ENCODE measurements at places on chromosomes 12 and 14.

DNA sequence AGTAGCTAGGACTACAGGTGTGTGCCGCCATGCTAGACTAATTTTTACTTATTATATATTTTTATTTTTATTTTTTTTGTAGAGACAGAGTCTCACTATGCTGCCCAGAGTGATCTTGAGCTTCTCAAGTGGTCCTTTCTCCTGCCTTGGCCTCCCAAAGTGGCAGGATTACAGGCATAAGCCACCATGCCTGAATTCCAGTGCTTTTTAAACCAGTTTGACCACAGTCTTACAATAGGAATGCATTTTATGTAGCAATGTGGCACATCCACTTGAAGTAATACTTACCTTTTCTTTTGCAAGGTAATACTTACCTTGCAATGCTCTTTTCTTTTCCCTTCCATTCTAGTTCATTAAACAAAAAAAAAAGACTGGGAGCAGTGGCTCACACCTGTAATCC, 38.0 kb upstream of the CPM start:
- DNase-seq = no peak

- DNase-seq = no peak
Measured at GRCh38 chr12:118581371-118581770, 205.0 kb downstream of the SUDS3 start.

GRCh38 chr14:62916551-62916950, 128.7 kb downstream of the KCNH5 start:
- DNase-seq = no peak

DNA sequence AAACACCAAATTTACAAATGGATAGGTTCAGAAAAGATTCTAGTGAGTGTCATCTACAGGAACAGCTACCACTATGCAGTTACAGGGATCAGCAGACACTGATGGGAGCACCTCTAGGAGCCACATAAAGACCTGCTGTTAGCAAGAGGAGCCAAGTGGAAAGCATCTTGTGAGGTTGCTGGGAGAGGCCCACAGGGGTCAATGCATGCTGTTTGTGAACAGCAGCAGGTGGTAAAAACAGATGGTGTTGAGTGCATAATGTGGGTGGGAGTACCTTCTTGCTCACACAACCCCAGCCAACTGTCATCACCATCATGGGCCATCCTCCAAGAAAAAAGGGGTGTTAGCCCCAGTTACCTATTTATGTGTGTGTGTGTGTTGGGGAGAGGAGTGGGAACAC, 215.2 kb upstream of the SSTR1 start:
- no peak for DNase-seq

DNA sequence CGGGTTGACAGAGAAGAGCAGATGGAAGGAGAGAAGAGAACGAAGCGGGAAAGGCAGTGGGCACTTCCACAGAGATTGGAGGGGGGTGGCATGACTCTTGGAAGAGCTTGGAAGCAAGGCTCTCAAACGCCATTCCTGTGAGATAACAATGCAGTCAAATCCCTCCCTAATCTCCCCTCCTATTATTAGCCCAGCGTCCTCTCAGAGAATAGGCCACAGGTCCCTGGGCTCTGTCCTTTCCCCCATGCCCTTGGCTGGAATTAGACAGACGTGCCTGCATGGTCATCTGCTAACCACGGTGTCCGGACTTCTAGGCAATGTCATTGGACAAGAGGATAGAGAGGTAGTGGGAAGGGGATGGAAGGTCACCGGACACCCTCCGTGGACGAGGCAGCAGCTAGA, 8.0 kb upstream of the MYH7 start:
- DNase-seq = no peak

DNA sequence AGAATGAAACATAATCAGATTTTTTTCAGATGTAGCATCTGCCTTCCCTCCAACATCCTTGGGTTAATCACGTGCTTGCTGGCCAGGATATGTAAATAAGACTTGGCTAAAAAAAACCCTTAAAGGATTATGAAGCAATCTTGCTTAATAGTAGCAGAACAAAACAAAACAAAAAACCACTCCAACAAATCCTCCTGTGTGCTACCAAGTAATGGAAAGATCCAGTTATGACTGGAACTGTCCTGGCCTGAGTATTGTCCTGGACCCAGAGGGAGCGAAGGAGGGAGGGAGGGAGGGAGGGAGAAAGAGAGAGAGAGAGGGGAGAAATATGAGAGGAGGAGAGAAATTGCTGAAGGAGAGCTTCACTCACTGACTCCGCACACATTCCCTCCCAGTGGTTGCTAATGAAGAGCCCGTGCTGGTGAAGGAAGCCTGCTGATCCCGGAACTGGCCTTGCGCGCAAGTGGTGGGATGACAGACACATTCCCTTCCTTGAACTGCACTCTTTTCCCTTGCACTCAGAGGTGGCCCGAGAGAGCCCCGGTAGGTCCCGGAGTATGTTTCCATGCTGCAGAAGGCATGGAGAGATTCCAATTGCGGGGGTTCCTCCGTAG, 57.2 kb downstream of the HMGA2 start:
- DNase-seq = no peak

DNA sequence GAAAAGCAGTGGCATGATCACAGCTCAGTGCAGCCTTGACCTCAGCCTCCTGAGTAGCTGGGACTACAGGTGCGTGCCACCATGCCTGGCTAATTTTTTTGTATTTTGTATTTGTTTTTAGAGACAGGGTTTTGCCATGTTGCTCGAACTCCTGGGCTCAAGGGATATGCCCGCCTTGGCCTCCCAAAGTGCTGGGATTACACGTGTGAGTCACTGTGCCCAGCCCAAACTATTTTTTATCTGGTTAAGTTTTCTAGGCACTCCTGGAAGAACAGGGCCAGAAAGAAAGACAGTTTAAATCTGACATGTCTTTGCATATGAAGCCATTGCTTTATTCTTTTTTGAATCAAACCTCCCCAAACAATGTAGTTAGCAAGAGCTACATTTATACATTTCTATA, 27.5 kb upstream of the PTGR2 start:
- DNase-seq = no peak

GRCh38 chr12:33671676-33672075, 232.1 kb upstream of the SYT10 start:
- DNase-seq = no peak

GRCh38 chr12:13196130-13196921, at the start of gene EMP1:
Gene EMP1 (plus strand): TSS chr12:13196726. CDS start chr12:13211511, 14,785 bp downstream.
- no peak for DNase-seq

DNA sequence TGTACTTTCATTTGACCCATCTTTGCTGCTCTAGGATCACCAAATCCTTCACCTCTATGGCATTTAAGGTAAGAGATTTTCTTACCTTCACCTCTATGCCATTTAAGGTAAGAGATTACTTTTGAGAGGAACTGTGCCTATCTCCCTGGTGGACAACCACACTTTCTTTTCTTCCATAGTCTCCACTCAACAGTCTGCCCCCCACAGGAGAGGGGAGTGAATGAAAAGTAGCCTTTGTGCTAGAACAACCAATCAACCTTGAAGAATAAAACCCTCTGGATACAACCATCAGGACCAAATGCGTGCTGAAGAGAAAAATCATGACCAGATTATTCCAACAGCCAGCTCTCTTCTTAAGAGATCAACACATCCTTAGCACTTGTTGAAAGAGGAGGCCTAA, 258.6 kb upstream of the TMPO start:
- no peak for DNase-seq

DNA sequence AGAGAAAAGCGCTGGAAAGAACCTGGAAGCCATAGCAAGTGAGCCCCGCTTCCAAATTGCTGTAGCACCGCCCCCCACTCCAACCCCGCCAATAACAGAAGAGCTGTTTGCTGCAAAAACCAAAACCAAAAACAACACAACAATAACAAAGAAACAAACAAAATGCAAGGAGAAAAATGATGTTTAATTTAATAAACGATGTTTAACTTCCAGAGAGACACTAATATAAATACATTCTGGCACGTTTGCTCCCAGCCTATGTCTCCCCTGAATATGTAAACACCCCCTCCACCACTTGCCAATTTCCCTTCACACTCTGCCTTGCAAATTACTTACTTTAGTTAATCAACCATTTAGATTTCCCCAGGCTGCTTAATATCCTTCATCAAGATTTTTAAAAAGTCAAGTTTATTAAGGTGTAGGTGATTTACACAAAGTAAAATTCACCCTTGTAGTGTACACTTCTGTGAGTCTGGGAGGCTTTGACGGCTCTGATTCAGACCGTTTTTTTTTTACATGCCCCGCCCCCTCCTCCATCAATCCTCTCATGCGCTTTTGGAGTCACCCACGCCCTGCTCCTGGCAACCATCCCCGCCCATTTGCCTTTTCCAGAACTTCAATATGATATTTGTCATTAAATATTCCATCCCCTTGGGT, 482 bp upstream of the IFI27L2 start:
- no peak for DNase-seq

GRCh38 chr12:78651755-78652154, 212.8 kb upstream of the SYT1 start:
- no peak for DNase-seq

- DNase-seq = no peak
Measured at GRCh38 chr14:20194101-20194500, 3.4 kb downstream of the OR11G2 start.

DNA sequence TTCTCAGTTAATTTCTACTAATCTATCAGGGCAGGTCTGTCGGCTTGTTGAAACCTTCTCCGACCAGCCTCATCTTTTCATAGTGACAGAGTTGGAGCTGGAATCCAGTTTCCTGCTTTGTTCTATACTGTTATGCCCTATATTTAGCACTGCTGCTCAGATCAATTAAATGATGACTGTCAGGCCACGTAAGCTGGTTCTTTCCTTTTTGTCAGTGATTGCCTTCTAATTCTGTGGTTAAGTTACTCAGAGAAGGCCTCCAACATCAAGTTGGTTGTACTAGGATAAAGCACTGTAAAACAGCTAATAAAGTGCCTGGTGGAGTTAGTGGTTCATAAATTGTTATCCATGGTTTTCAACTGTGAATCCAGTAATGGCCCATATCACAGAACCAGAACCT, 22.6 kb downstream of the DERA start:
- no peak for DNase-seq

DNA sequence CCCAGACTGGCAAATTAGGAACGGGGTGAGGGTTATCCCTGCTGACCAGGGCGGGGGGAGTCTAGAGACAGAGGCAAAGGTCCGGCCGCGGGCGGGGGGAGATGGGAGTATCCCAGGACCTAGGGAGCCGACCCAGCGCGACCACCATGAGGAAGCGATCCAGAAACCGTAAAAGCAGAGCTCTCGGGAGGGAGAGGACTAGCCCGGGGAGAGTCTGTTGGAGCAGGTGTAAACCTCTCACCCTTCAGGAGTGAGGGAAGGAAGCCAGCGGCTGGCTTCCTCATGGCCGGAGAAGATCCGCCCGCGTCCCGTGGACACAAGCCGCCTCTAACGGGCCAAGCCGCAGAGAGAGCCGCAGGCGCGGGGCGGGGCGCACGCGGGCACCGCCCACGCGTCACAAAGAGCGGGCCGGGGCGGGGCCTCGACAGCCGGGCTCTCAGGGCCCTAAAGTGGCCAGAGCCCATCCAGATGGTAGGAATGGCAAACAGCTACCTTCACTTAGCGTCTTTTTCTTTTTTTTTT, at the start of gene ACRBP:
Gene ACRBP, minus strand, starts transcription at position 350 of the 522 bp plus-strand sequence. Its CDS starts 66 bp downstream, at position 284.
- DNase-seq = no peak

DNA sequence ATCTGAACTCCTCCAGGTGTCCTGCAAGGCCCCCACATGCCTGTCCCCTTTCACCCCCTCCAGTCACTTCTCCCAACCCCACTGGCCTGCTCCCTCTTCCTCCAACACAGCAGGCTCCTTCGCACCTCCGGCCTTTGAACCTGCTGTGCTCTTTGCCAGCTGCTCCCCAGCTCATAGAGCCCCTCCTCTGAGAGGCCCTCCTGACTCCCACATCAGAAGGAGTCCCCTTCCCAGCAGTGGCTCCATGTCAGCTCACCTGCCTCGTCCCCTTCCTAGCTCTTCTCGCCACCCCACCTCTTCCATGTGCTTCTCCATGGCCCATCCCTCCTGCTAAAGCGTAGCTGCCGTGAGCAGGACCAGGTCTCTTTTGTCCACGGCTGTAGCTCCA, 22.1 kb downstream of the SCARB1 start:
- no peak for DNase-seq

GRCh38 chr12:89319122-89319521, 33.2 kb downstream of the DUSP6 start:
- no peak for DNase-seq

- DNase-seq = no peak
Measured at GRCh38 chr12:46153268-46153872, 115.5 kb downstream of the SLC38A1 start.

DNA sequence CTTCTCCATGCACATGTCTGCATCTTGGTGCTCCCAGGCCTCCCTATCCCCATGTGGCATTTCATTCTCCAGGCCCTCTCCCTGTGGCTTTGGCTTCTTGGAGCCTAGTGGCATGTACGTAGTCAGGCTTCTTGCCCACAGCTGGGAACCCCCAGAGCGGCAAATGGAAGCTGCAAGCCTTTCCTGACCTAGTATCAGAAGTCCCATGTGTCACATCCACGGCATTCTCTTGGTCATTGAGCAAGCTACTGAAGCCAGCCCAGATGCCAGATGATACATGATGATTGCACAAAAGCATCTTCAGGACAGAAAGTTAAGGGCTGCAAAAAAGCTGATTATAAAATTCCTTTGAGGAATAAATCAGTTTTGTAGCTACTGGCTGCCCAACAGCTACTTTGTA, 154.9 kb downstream of the PELI2 start:
- no peak for DNase-seq

GRCh38 chr14:77088219-77088618, 9.8 kb upstream of the CIPC start:
- DNase-seq = no peak

- no peak for DNase-seq
Measured at GRCh38 chr12:106080041-106080790, 58.5 kb downstream of the NUAK1 start.

DNA sequence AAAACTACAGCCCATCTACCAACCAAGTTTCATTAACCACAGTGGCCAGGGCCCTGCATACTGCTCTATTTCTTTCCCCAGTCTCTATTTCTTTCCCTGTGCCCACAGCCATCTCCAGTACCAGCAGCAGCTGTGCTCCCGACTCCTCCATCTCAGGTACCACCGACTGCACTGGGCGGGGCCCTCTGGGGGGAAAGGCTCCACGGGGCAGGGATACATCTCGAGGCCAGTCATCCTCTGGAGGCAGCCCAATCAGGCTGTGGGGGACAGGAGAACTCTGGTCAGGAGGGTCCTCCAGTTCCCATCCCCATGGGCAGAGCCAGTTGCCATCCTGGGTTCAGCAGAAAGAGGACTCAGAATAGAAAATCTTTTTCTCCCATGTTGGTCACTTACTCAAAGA, 3.0 kb downstream of the CDK4 start:
- no peak for DNase-seq

Data from cortex of kidney (tissue), 1 donor.